Motor neuron (in vitro differentiated cells): ENCODE measurements at places on chromosomes 6 and 20.

DNA sequence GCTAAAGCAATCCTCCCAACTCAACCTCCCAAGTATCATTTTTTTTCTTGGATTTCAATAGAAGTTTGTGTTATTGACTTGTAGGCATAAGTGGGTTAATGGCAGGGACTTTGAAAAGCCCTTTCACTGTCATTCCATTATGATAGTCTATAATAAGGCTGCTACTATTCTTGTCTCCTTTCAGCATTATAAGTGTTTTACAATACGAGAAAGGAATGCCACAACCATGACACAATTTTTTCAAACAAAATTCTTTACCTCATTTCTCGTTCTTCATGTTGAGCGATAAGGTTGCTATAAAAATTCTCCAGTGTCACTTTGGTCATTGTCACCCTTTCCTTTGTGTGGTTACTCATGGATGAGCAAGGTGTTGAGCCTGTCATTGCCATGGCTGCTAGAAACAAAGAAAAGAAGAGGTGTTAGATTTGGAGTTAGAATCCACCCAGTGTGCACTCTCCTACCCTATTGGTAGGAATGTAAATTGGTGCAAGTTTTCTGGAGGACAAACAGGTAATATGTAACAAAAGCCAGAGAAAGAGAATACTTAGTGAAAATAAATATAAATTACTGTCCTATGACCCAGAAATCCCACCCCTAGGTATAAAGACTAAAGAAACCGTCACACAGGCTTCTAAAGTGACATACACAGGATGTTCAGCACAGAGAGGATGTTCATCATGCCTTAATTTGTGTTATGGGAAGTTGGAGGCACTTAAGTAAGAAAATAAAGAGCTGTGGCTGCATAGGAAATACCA lies 7.3 kb downstream of the STK38 start:
- no peak for ATAC-seq

DNA sequence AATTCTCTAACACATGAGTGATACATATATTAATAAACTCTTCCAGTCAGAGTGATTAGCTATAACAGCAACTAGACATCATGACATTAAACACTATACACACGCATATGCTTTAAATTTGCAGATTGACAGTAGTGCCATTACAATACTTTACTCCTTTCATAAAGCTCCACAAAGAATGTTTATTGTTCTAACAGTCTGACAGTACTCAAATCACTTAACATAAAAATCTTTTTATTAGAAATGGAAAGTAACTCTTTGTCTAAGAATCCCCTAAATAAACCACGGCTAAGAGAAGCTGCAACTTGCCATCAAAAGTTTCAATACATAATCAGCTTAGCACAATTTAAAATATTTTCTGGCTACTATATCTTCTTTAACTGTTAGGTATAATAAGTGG lies 24.0 kb downstream of the SNX3 start:
- no peak for ATAC-seq

GRCh38 chr6:105121981-105122380 lies 57.8 kb downstream of the POPDC3 start:
- no peak for ATAC-seq

- peak; percentile 12 for ATAC-seq
These were observed 9.8 kb downstream of the PDE10A start for GRCh38 chr6:165653196-165653595.

DNA sequence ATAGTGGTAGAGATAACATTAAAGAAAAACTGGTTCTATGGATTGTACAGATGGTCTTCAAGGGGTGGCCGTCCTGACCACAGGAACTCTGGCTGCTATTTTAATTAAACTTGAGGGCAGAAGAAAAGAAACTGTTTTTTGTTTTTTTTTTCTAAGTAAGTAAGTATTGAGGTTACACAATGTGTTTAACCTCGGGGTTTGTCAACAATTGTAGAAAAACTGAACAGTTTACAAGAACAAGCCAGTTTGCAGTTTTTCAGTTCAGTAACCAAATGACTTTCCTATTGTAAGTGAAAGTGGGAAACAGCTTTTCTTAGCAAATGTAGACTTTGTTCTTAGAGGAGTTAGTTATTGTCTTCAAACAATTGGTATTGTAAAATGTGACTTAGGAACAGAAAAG lies 77.0 kb downstream of the PLCB1 start:
- peak; percentile 41 for ATAC-seq

GRCh38 chr20:18056174-18057100 lies 1.3 kb downstream of the OVOL2 start:
- ATAC-seq, result peak; percentile 64

- ATAC-seq, result no peak
These were observed 25.2 kb downstream of the SNX14 start for GRCh38 chr6:85568411-85568810.

GRCh38 chr6:149140137-149140909 lies 177.2 kb upstream of the TAB2 start:
- no peak for ATAC-seq

DNA sequence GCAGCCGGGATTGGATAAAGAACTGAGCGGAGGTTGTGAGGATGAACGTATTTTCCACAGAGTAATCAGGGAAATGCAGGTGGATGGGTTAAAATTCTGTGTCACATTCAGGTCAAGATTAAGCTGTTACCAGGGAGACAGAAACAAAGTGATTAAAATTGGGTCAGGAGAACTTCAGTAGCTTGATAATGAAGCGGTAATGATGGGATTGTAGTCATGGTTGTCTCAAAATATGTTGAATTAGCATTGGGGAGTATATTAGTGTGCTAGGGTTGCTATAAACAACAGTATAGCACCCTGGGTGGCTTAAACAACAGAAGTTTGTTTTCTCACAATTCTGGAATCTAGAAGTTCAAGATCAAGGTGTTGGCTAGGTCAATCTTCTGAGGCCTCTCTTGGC lies 155.5 kb downstream of the GJA1 start:
- no peak for ATAC-seq

- ATAC-seq, result no peak
These were observed 161.0 kb upstream of the PRND start for GRCh38 chr20:4560667-4561066.

GRCh38 chr20:10631126-10631525 lies 42.7 kb downstream of the JAG1 start:
- ATAC-seq, result no peak

DNA sequence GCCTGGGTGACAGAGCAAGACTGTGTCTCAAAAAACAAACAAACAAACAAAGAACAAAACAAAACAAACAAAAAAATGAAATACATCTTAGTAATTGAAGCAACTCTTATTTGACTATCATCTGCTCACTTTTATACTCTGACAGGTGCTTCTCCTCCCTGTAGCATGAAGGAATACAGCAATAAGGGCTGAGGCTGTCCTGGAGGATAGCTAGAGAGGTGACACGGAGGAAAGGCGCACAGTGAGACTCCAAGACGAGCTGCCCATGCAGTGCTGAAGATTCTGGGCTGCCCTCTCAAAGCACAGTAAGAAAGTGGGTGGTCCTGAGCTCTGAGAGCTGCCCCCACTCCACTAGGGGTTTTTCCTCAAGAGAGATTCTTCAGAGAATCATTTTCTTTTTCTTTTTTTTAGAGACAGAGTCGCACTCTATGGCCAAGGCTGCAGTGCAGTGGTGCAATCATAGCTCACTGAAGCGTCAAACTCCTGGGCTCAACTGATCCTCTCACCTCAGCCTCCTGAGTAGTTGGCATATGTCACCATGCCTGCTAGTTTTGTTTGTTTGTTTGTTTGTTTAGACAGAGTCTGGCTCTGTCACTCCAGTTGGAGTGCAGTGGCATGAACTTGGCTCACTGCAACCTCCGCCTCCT lies 50.0 kb downstream of the OSTM1 start:
- no peak for ATAC-seq

- ATAC-seq, result peak; percentile 93
These were observed at the start of gene SMPDL3A for GRCh38 chr6:122789182-122790027. SMPDL3A (plus strand) TSS chr6:122789258; CDS start chr6:122789347, 89 bp downstream.

DNA sequence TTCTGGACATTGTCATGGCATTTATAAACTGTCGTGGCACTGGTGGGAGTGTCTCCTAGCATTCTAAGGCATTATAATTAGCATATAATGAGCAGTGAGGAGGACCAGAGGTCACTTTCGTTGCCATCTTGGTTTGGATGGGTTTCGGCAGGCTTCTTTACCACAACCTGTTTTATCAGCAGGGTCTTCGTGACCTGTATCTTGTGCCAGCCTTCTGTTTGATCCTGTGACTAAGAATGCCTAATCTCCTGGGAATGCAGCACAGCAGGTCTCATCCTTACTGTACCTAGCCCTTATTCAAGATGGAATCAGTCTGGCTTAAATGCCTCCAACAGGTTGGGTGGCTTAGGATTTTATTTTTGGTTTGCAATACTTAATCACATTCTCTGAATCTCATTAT lies 142.7 kb upstream of the GGTLC1 start:
- no peak for ATAC-seq

DNA sequence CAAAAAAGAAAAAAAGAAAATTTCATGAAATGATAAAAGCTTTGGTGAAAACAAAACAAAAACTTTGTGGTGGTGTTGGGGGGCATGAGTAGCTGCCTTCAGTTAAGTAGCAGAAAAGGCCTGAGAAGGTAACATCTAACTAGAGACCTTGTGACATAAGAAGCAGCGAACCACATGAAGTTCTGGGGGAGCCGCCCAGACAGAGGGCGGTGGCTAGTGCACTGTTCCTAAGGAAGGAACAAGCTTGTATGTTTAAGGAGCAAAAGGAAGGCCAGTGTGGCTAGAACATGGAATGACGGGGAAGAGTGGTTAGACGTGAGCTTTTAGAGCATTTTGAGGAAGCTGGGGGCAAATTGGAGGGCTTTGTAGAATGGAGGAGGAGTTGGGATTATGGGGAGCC lies 7.5 kb upstream of the RSPH3 start:
- ATAC-seq, result no peak

GRCh38 chr6:158049055-158050028 lies 67.7 kb downstream of the SYNJ2 start:
- ATAC-seq, result no peak

DNA sequence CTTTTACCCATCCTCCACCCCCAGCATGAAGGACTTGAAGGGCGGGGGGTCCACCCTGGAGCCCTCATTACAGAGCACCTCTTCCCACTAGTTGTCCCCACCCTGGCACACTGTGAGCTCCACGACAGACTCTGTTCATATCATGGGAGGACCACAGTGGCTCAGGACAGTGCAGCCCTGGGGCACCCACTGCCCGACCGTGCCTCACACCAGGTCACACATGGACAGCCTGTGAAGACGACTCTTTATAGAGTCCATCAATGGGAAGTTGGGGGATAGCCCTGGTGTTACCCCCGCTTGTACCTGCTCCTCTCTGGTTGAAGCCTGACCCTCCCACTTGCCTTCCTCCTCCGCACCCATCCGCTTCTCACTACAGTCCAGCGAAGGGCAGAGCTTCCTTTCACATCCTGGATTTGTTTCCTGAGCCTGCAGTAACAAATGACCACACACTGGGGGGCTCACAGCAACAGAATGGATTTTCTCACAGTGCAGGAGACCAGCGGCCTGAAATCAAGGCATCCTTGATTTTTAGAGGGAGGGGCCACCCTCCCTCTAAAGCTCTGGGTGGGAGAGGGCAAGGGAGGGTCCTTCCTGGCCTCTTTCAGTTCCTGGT lies 15.5 kb downstream of the ZNF831 start:
- no peak for ATAC-seq

- ATAC-seq, result no peak
These were observed 30.9 kb downstream of the SULF2 start for GRCh38 chr20:47754388-47754715.

DNA sequence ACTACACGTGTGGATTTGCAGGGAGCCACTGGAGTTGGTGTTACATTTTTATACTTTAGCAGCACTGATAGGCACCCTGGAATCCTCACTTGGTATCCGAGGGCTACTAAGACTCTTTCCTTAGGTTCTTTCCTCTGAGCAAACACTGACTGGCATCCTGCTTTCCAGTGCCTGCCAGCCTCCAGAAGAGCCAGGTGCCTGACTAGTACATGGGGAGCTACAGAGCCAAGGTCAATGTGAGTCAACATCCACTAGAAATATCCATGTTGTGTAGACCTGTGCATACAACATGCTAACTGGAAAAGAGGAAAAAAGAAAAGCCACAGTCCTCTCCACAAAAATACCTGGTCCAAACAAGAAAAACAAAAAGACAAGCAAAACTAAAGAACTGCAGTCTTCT lies 5.9 kb downstream of the TUBB1 start:
- no peak for ATAC-seq

DNA sequence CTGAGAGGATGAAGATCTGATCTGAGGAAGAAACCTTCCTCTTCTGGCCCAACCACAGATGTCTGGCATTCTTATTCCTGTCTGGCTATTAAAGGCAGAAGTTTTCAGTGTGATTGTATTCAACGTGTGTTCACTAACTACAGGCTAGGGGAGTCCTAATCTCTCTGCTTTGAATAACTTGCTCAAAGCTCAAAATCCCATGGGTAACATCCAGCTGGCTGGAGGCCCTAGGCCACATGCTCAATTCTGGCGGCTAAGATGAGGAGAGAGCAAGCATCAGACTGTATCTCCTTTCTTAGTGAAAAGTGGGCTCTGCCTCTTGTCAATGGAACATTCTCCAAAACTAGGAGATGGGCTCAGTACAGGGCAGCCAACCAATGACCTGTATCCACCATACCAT lies 478.0 kb downstream of the KIF16B start:
- no peak for ATAC-seq

GRCh38 chr20:40359131-40359912 lies 329.7 kb downstream of the MAFB start:
- ATAC-seq, result no peak

- peak; percentile 42 for ATAC-seq
These were observed at the start of gene ISM1 for GRCh38 chr20:13220904-13221297. ISM1 (plus strand) TSS chr20:13221274; CDS start chr20:13221777, 503 bp downstream.
